ENCODE measurements at places on chromosomes 4 and X. TPM values are rescaled to one million over a fixed set of nuclear protein-coding genes. Genes with fewer than 3 reads are reported as not detected.

FOXR2 gene
- total RNA-seq = not detected

FAM156A gene
- total RNA-seq = 5.5 TPM

FTHL17 gene
- not detected for total RNA-seq

PPARGC1A gene
- 101 TPM for total RNA-seq

TMPRSS11D gene
- total RNA-seq = not detected

EVC2 gene
- total RNA-seq = 0.21 TPM
